ENCODE measurements at places on chromosomes 3 and 15.

DNA sequence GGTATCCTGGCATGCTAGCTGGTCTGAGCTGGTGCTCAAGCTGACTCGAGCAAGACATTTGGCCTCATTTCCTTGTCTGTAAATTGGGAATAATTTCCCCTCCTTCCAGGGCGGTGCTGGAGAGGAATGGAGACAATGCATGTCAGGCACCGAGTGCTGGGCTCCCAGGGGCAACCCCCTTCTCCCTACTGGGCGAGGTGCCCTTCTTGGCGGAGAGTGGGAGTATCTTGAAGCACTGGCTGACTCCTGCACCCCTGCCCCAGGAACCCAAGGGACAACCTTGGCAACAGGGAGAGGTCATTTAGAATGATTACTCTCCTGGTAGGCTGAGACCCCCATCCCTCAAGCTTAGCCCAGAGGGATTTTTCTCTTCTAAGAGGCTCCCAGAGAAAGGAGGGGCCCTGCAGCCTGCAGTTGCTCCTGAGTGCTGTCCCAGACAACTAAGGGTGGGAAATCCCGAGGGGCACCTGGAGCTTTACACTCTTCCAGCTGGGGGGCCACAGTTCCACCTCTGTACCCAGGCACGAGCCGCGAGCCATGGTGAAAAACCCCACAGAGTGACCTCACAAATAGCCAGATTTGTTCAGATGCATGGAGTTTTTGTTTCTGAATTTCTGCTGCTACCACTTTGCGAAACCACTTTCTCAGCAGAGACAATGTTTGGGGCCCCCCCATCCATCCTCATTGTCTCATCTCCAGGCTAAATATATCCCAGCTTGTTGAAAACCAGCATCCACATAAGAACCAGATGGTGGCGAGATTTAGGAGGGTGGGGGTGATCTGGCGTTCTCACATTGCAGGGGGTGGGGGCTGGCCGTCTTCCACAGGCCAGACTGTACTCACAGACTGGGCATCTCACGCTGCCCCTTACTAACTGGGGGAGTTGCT is 44.8 kb downstream of the ABTB1 start:
- no peak for DNase-seq

GRCh38 chr3:86175593-86176444 is 815.1 kb downstream of the VGLL3 start:
- no peak for DNase-seq

- DNase-seq = no peak
Observed at GRCh38 chr3:30141927-30142326, 464.5 kb upstream of the TGFBR2 start.

DNA sequence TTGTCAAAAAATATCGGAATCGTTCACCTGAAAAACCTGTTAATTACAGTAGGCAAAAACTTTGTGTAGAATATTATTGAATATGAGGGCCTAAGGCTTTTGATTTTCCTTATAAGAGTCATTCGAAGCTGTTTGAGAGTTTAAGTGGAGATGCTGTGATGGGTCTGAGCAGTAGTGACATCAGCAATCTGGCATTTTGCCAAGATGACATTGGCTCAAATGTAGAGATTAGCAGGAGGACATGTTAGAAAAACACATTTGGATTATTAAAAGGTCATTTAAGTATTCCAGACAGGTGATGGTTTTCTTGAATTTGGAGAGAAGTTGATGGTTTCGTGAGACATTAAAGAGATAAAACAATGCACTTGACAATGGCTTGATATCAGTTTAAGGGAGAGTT is 12.9 kb downstream of the OR5AC2 start:
- DNase-seq = no peak

DNA sequence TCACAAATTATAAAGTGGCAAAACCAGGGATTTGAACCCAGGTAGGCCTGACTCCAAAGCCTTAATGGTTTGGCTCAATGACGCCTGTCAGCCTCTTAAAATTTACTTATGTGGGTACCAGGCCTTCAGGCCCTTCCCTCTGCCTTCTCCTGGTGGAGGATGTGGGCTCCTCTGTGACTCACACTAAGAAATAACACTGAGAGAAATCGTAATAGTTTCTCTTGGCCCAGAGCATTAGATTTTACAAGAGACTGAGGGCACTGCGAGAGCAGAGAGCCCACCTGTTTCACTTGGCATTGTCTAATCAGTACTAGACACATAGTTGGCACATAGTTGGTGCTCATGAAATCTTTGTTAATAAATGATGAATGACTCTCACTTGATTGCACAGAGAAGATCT is 505.2 kb downstream of the SHQ1 start:
- no peak for DNase-seq

- DNase-seq = no peak
Observed at GRCh38 chr3:45954306-45954705, 11.0 kb downstream of the CXCR6 start.

GRCh38 chr3:64074060-64074459 is 50.8 kb upstream of the PSMD6 start:
- DNase-seq = no peak

DNA sequence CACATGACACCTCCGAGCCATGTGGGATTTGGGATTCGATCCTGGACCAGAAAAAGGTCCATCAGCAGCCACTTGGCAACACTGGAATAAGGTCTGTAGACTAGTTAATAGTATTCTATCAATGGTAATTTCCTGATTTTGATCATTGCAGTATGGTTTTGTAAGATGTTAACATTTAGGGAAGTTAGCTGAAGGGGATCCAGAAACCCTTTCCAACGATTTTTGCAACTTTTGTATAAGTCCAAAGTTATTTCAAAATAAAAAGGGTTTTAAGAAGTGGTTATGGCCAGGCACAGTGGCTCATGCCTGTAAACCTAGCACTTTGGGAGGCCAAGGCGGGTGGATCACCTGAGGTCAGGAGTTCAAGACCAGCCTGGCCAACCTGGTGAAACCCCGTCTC is 10.2 kb downstream of the BDH1 start:
- DNase-seq = no peak

GRCh38 chr3:72953325-72953956 is 43.2 kb upstream of the PPP4R2 start:
- DNase-seq = no peak

- no peak for DNase-seq
Observed at GRCh38 chr3:14625443-14625842, 26.1 kb upstream of the CCDC174 start.

DNA sequence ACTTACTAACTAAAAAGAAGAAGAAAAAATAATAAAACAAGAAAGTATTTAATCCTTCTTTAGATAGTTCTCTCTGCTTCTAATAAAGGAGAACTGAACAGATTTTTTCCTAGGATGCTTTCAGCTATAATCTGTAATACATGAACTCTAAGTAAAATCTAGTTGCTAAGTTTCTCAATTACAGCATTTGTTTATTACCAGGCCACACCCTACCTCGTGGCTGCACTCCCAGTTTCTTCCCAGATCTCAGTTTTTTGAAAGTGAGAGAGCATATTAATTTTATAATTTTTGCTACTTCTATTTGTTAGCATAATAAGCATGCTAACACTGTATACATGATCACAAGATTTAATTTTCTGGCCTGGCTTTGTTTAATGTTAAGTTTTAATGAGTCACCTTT is 258.3 kb downstream of the IL5RA start:
- DNase-seq = no peak

GRCh38 chr3:29936054-29936453 is 655.2 kb downstream of the RBMS3 start:
- DNase-seq = no peak

DNA sequence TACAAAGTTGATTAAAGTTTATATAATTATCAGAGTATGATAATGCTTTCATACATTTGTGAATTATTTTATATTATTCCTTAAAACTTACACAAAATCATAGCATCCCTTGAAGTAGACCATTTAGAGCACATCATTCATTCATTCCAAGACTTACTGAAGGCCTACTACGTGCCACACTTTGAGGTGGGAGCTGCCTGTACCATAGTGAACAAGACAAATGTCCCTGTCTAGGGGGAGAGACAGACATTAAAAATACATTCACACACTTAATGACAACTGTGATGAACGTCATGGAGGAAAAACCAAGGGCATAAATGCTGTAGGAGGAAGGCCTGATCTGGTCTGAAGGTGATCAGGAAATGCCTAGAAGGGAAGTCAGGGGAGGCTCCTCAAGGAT is 12.1 kb downstream of the MCCC1 start:
- no peak for DNase-seq
